Left ventricle myocardium inferior (tissue), 1 donor: ENCODE measurements at places on chromosomes 16 and 17. TPM values are rescaled to one million over a fixed set of nuclear protein-coding genes. Genes with fewer than 3 reads are reported as not detected.

- DNase-seq = no peak
Observed at GRCh38 chr17:80861892-80862291, 129.7 kb upstream of the CHMP6 start.

DNA sequence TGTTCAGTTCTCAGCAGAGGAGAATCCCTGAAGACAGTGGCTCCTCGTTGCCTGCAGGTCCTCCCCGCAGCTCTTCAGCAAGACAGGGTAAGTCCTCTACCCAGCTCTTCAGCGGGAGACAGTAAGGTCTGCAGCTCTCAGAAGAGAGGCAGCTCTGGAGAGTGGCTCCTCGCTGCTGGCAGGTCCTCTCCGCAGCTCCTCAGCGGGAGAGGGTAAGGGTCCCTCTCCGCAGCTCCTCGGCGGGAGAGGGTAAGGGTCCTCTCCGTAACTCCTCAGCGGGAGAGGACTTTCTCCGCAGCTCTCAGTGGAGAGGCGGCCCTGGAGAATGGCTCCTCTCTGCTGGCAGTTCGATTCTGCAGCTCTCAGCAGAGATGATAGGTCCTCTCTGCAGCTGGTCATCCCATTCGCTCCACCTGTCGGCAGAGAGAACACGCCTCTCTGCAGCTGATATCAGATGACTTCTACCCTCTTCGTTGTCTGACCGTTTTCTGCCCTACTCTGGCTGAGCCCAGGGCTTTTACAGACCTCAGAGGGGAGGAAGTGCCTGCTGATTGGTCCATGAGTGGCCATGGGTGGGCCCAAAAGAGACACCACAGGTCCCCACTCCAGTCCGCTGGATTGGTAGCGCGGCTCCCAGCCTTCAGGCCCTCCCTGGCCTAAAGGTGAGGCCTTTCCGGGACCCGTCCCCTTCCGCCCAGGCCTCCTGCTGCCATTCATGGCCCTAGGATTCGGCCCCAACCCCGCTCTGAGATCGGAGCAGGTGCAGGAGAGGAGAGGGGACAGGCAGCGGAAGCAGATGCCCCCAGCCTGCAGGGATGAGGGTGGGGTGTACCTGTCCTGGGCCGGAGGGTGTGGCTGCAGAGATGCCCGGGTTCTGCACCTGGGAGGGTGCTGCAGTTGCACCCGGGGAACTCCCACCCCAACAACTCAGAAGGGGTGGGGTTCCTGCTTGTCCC is 11.9 kb upstream of the SHCBP1 start:
- DNase-seq = no peak

GRCh38 chr16:49604602-49605001 is 231.0 kb downstream of the C16orf78 start:
- no peak for DNase-seq

DNA sequence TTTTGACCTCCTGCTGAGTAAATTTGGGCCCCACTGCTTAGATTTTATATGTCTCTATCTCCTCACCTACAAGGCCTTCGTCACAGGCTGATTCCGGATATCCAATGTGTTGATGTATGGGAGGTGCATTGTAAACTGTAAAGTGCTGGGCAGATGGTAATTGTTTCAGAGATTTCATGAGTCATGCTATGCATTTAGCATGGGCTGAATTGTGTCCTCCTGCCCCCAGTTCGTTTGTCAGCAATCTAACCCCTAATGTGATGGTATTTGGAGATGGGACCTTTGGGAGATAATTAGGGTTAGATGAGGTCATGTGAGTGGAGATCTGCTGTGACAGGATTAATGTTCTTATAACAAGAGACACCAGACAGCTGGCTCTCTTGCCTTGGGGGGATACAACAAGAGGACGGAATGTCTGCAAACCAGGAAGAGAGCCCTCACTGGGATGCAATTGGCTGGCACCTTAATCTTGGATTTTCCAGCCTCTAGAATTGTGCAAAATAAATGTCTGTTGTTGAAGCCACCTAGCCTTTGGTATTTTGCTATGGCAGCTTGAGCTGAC is 101.8 kb upstream of the NLRP1 start:
- DNase-seq = no peak

The SF3B3 gene
- total RNA-seq = 129 TPM

The HOXB8 gene
- not detected for total RNA-seq

The TMEM88 gene
- 26.4 TPM for total RNA-seq
